ENCODE measurements at places on chromosomes 3 and 15. TPM values are rescaled to one million over a fixed set of nuclear protein-coding genes. Genes with fewer than 3 reads are reported as not detected.
A peak's percentile ranks its signal among the peaks of the same experiment; 100 is the strongest.

GRCh38 chr3:138426211-138426610, 8.2 kb upstream of the ESYT3 start:
- H3K27me3 ChIP-seq = no peaks in the 10 kb centered on the region
- no peak overlapping the region for H3K4me3 ChIP-seq
- no peaks in the 10 kb centered on the region for H3K36me3 ChIP-seq
- no peaks in the 10 kb centered on the region for H3K4me1 ChIP-seq

Gene WDR72
- 0.59 TPM for total RNA-seq

Gene PLIN1
- total RNA-seq = 1.3 TPM

DNA sequence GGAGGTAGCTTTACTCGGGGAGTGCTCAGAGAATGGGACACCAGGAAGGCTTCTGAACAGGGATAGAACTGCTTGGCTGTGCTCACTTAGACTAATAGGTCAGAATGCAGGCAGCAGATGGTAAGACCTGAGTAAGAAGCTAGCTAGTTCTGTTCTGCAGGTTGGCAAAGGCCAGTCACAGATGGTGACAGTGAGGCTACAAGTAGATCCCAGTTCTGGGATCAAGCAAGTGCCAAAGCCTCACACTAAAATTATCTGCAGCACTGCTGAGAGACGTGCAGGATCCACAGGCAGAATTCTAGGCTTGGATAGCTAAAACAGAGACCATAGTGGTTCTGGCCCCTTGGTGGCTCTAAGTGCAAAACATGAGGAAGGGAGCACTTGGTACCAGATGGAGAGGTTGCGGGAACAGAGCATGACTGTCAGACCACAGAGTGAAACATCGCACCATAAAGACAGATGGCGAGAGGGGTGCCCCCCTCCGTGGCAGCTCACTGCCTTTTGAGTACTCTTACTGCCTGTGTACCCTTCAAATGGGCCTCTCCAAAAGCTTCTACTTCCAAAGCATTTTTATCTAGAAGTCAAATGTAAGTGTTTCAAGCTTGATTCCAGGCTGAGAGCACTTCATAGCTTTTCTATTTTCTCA, 3.6 kb upstream of the GLCE start:
- no peaks in the 10 kb centered on the region for H3K27me3 ChIP-seq
- H3K27ac ChIP-seq = no peak overlapping the region
- H3K4me3 ChIP-seq = no peak overlapping the region
- no peak for DNase-seq
- no peaks in the 10 kb centered on the region for H3K36me3 ChIP-seq
- H3K4me1 ChIP-seq = no peaks in the 10 kb centered on the region

- no peak overlapping the region for H3K4me3 ChIP-seq
- H3K36me3 ChIP-seq = no peaks in the 10 kb centered on the region
- no peak for DNase-seq
- no peaks in the 10 kb centered on the region for H3K27me3 ChIP-seq
These were observed 1159.6 kb upstream of the EPHA6 start for GRCh38 chr3:95654570-95655362.

GRCh38 chr3:48686538-48687219, 964 bp upstream of the NCKIPSD start:
- H3K4me3 ChIP-seq = no peak overlapping the region
- DNase-seq = no peak
- no peaks in the 10 kb centered on the region for H3K4me1 ChIP-seq
- H3K27ac ChIP-seq = peak overlapping the region; percentile 87
- H3K27me3 ChIP-seq = no peaks in the 10 kb centered on the region
- H3K36me3 ChIP-seq = no peaks in the 10 kb centered on the region

DNA sequence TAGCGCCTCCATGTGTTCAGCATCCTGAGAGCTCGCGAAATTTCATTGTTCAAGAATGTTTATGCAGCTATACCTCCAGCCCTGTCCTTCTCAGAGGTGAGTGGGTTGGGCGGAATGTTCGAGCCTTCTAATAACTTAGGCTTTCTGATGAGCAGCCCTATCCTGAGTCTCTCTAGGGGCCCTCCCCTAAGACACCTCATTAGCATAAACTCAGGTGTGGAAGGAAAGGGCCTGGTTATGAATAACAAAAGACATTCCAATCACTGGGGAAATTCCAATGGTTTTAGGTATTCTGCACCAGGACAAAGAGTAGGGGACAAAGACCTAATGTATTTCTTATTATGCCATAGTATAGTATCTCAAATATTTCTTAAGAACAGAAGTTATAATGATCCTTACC, 138.1 kb upstream of the PDZRN3 start:
- DNase-seq = no peak
- H3K27me3 ChIP-seq = no peaks in the 10 kb centered on the region
- no peaks in the 10 kb centered on the region for H3K4me1 ChIP-seq
- H3K4me3 ChIP-seq = no peak overlapping the region
